ENCODE measurements at places on chromosomes 4 and X.

DNA sequence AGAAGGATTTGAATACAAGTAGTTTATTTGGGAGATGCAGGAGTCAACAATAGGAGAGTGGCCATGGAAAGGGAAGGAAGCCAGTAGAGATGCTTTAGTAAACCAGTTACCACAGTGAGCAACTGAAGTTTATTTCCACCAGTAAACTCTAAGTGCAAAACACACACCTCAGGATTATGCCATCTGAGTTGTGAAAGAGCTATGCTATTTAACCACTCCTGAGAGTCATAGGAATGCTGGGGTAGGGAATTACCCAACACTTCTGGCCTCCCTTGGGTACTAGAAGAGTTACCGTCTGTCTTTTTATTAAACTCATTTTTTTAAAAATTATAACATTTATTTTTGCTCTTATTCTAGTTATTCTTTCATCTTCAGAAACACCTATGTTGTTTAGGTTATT is 834.6 kb upstream of the AMOT start:
- no peak for DNase-seq

DNA sequence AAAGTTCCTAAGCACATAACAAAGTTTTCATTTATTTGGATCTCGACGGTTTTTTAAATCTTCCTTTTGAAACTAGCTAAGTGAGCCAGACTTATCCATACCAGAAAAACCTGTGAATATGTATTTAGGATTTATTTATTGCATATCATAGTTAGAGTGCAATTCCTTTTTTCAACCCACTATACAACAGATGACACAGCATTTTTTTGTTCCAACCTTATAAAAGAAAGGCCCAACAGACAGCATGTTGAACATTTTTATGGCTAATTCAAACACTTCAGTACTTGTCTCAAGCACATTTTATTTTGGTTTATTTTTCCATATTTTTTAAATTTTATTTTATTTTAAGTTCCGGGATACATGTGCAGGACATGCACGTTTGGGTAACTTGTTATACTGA is 15.1 kb upstream of the RNF128 start:
- no peak for DNase-seq

DNA sequence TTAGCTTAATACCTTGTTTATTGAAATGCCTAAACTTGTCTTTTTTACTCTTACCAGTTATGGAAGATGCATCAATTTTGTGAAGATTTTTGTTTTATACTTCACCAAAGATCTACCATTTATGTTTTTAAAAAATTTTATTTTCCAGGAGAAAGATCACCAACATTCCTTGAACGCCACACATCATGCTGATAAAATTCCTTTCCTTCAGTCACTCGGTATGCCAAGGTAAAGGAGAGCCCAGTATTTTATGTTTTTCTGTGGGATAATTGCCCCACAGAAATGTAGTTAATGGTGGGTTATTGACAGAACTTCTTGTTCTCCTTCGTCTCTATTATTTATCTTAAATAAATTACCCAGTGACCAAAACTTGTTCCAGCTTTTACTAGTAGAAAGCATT is 217.0 kb downstream of the GC start:
- DNase-seq = no peak

- DNase-seq = no peak
These were observed 18.9 kb downstream of the ZBTB33 start for GRCh38 chrX:120269373-120270035.

- no peak for DNase-seq
These were observed 58.6 kb downstream of the SMAD1 start for GRCh38 chr4:145540235-145540634.

- DNase-seq = peak; percentile 34
These were observed 970.4 kb downstream of the RPA4 start for GRCh38 chrX:97854086-97854485.

DNA sequence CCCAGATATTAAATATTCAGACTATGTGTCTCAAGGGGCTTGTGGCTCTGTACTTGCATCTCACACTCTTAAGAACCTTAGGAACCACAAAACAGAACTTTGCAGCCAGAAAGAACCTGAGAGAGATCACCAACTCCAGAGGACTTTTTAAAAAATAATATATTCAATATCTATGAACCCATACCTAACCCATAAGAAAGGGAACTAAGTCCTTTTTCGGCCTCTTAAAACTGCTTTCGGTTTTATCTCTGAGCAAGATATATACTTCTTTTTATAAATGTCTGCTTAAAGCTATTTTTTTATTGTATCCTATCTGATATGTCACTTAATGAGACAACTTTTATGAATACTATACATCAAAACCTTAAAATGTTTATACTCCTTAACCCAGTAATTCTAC is 10.9 kb downstream of the SMARCA1 start:
- no peak for DNase-seq

GRCh38 chr4:90545380-90545779 is 418.2 kb downstream of the CCSER1 start:
- DNase-seq = no peak

DNA sequence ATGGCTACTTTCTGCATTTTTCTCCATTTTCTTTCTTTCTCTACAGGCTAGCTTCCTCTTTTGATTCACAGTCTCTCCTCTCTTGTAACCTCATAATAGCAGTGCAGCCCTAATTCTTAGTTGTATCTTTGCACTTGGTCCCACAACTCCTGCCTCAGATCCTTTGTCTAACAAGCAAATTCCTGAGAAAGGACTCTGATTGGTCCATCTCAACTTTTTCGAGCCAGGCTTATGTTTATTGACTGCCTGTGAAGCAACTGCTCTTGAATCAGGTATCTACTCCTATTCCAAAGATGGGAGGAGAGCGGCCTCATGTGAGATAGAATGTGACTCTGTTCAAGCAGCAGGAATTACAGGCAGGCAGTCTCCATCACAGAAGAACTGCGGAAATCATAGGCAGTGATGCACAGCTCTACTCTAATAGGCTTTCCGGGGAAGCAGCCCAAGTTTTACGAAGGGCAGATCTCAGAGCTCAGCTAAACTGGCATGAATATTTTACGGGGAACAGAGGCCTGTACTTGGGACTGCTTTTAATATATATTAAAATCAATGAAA is 123.5 kb downstream of the GABRB1 start:
- DNase-seq = no peak

GRCh38 chrX:121322159-121322558 is 274.7 kb downstream of the GLUD2 start:
- no peak for DNase-seq

DNA sequence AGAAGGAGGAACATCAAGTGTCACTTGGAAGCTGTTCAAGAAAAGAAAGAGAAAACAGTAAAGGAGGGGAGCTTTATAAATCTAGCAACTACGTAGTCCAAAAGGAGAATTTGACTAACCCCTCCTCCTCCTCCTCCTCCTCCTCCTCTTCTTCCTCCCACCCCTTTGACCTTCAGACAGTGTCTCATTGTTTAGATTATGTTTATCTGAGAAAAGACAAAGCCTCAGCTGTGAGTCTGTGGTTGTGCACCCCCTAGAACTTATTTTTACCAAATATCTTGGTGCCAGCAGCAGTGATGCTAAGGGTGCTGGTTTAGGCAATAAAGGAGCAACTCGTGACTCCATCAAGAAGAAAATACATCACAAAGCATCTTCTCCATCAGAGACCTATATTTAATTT is 68.9 kb upstream of the BMP2K start:
- DNase-seq = peak; percentile 81

- no peak for DNase-seq
These were observed 1.9 kb upstream of the PACRGL start for GRCh38 chr4:20698382-20698781.

- DNase-seq = no peak
These were observed 45.7 kb upstream of the HPF1 start for GRCh38 chr4:169803413-169803812.

- no peak for DNase-seq
These were observed 17.2 kb downstream of the ZCCHC13 start for GRCh38 chrX:74321191-74321590.

- DNase-seq = no peak
These were observed 43.1 kb downstream of the SRPX2 start for GRCh38 chrX:100687128-100687527.

GRCh38 chr4:3118312-3118711 is 43.8 kb downstream of the HTT start:
- no peak for DNase-seq

DNA sequence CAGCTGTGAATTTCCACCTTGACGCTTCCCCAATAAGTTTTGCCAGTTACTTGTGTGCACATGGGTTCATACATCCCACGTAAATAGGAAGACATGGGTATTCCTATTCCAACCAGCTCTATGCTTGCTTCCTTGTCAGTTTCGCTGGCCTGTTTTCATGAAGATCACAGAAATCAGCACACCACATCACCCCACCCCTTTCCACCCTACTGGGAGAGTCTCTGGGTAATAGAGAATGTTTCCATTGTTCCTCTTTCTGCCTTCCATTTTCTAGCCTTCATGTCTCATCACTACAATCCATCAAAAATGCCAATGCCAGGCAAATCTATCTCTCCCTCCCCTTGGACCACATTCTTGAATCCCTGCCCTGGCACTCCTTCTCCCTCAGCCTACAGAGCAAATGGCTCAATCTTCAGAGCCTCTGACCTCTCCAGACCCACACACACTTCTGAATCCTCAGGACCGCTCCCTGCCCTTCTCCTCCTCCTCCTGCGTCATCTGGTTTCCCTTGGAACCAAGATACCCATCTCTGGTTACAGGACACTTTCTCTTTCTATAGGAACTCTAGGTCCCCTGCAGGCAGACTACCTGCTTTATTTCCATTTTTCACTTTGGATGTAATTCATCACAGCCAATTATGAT is 323.3 kb downstream of the DHX15 start:
- DNase-seq = peak; percentile 42

- DNase-seq = no peak
These were observed 10.0 kb upstream of the PPA2 start for GRCh38 chr4:105483840-105484239.

GRCh38 chr4:24824720-24825119 is 29.3 kb downstream of the SOD3 start:
- no peak for DNase-seq

DNA sequence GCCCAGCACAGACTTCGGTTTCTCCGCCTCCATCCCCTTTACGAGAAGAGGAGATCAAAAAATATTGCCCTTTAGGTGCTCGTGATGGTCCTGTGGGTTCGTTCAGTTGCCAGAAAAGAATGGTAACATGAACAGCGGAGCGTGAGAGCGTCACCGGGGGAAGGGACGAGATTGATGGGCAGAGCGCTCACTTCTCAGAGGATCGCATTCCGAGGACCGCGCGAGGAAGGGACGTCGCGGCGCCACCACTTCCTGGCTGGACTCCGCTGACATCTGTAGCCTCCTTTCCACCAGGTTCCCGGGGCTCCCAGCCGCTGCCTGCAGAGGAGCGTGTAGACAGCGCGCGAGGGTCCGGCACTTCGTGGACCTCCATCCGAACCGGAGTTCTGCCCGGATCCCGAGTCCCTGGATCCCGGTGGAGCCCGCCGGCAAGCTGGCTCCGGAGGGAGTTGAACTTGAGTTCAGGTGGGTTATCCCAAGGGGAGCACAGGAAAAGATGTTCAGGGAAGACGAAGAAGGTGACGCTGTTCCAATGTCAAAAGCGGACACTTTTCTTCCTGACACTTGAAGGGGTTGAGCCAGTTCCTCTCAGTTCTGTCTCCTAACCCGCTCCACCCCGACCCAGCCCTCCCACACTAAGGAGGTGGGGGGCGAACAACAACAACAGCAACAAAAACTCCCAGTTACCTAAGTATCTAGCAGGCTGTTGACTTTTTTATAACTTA is 484 bp downstream of the GALNTL6 start:
- DNase-seq = no peak

GRCh38 chr4:156378033-156378665 is 424.5 kb upstream of the CTSO start:
- peak; percentile 16 for DNase-seq

GRCh38 chr4:184538023-184538599 is 63.8 kb upstream of the IRF2 start:
- DNase-seq = peak; percentile 97

DNA sequence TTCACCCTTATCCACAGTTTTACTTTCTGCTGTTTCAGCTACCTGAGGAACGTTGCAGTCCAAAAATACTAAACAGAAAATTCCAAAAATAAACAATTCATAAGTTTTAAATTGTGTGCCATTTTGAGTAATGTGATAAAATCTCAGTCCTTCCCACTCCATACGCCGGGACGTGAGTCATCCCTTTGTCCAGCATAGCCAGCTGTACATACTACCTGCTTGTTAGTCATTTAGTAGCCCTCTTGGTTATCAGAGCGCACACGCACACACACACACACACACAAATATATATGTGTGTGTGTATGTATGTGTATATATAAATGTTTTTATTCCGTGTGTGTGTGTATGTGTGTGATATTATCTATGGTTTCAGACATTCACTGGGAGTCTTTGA is 4.8 kb upstream of the CCSER1 start:
- DNase-seq = no peak

DNA sequence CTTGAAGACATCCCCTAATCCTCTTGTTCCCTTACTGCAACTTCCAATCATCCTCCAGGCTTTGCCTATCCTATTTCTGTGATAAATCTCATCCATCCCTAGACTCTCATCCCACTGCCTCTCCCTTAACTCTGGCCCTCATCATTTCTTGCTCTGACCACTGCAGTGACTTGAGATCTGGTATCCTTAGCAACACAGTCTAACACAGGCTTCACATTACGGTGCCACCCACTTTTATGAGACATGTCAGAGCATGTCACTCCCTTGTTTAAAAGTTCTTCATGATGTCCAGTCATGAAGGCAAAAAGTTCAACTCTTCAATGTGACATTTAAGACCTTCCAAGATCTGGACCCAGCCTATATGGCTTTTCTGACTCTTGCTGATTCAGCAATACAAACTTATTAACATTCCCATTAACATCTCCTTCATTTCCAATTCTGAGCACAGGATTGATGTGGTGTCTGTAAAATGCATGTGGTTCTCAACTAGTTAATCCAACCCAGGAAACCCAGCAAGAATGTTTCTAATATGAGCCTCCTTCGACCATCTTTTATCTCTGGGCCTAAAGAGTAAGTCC is 64.0 kb downstream of the OR13H1 start:
- no peak for DNase-seq

DNA sequence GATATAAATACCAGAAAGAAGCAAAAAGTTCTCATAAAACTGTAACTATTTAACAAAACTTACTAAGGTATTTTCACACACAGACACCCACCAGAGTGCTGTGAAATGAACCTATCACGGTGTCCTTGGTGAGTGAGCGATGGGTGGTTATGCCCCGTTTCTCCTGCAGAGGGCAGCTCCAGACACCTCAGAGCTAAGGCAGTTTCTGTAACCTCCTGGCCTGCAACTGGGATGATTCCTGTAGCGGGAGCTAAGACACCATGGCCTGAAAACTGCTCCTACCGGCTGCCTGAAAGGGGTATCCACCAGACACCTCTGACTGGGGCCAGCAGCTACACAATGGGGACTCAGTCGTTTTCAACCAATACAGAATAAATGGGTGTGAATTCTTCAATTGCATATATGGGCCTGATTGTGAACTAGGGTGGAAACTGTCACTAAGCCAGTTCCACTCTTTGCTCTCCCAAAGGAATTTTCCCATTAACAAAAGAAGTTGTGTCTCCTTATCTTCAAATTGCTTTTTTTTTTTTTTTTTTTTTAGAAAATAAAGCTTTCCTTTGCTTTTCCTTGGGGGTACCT is 2375.8 kb upstream of the TENM3 start:
- peak; percentile 51 for DNase-seq

Data from globus pallidus (tissue), 1 donor.